ENCODE measurements at places on chromosomes 12 and 14. TPM values are rescaled to one million over a fixed set of nuclear protein-coding genes. Genes with fewer than 3 reads are reported as not detected.

The SDR9C7 gene
- not detected for total RNA-seq

The AKAP5 gene
- total RNA-seq = 0.88 TPM

The ARHGAP9 gene
- total RNA-seq = 171 TPM

The INHBC gene
- total RNA-seq = not detected

The SLCO1B1 gene
- total RNA-seq = not detected

The LRRC10 gene
- not detected for total RNA-seq

The HOXC4 gene
- total RNA-seq = 0.15 TPM

The SNRNP35 gene
- total RNA-seq = 29.7 TPM

The ERP29 gene
- 172 TPM for total RNA-seq

The SIX6 gene
- not detected for total RNA-seq

The NEUROD4 gene
- not detected for total RNA-seq

The SYT1 gene
- not detected for total RNA-seq

The RNASE3 gene
- not detected for total RNA-seq

The COL2A1 gene
- total RNA-seq = not detected

The EMC9 gene
- 51.7 TPM for total RNA-seq

The FOXN3 gene
- 73.1 TPM for total RNA-seq

The FAM181A gene
- not detected for total RNA-seq

The CCDC198 gene
- not detected for total RNA-seq

The MYO1A gene
- total RNA-seq = 0.65 TPM

The RERG gene
- not detected for total RNA-seq

The RASSF8 gene
- total RNA-seq = 0.65 TPM

The CISTR gene
- total RNA-seq = not detected

The COX8C gene
- not detected for total RNA-seq

The CCND2 gene
- 389 TPM for total RNA-seq

The VDR gene
- 62.9 TPM for total RNA-seq

The NOS1 gene
- total RNA-seq = not detected

The TEDC1 gene
- 47.0 TPM for total RNA-seq

The MYF6 gene
- not detected for total RNA-seq

The INSM2 gene
- not detected for total RNA-seq

The TRIAP1 gene
- 21.6 TPM for total RNA-seq

The EML5 gene
- total RNA-seq = 2.9 TPM

The CIROP gene
- total RNA-seq = not detected

The KLRD1 gene
- 1.1 TPM for total RNA-seq

The NR4A1 gene
- 10.5 TPM for total RNA-seq

Data from activated CD4-positive, alpha-beta memory T cell treated with anti-CD3 and anti-CD28 coated beads, Interleukin-2, amount 10 ng/mL, durations not matched to agents 7 days and 5 days (primary cell).